AG10803 (cell line): ENCODE measurements at places on chromosomes 5 and 9.
A peak's percentile ranks its signal among the peaks of the same experiment; 100 is the strongest.

GRCh38 chr9:83511051-83511450, 27.1 kb downstream of the FRMD3 start:
- peak; percentile 32 for DNase-seq

DNA sequence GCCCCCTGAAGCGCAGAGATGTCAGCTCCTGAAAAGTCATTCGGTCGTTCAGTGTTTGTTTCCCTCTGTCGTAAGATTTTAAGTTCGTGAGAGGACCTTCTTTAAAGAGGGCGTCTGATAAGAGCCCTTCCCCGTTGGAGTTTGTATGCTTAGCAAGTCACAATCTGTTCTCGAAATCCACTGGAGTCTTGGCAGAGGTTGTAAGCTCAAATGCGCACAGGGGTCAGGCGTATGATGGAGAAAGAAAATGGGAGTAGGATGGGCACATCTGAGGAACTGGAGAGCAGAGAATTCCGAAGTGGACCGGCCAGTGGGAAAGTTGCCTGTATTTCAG, 710 bp downstream of the HSD17B4 start:
- peak; percentile 30 for DNase-seq

DNA sequence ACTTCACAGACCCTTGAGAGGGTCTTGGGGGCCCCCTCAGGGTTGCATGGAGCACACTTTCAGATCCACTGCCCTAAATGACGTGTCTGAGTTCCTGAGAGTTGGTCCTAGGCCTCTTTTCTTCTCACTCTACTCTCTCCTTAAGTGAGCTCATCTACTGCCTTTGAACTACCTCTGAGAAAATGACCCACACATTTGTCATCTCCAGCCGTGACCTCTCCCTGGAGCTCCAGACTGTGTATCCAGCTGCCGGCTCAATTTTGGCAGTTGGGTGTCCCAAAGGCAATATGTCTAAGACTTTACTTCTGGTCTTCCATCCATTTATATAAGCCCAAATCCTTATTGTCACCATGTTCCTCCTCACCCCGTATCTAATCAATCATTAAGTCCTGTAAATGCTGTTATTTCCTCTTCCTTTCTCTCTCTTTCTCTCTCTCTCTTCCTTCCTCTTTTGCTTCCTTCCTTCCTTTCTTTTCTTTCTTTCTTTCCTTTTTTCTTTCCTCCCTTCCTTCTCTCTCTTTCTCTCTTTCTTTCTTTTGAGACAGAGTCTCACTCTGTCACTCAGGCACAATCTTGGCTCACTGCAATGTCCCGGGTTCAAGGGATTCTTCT, 51.2 kb upstream of the HSPA9 start:
- no peak for DNase-seq

DNA sequence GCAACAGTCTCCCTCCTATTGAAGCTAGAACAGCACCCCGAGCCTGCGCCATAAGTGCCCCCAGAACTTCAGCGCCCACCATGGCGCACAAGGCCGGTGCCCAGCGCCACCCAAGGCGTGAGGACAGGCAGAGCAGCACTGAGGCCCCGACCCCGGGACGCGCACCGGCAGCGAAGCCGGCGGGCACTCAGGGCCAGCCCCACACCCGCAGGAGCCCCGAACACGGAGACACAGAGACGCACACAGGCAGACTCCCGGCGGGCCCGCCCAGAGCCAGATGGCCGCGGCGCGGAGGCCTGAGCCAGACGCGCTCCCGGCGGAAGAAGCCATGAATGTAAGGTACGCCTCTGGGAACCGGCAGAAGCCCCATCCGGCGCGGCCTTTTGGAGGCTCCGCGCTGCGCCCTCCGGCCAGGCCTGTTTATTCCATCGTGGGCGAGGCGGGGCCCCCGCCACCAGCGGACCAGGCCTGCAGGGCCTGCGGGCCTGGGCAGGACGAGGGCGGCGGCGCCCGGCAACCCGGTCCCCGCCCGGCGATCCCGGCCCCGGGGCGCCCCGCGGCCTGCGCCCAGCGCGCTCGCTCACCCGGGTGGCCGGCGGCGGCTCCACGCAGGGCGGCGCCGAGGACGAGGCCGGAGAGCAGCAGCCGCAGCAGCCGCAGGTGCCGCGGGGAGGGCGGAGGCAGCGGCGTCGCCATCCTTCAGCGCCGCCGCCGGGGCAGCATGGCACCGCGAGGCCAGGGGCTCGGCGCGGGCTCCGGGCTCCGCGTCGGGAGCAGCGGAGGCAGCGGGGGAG, 486 bp downstream of the NPDC1 start:
- DNase-seq: peak; percentile 49

GRCh38 chr5:41636605-41637004, 126.2 kb upstream of the PLCXD3 start:
- DNase-seq: peak; percentile 9

GRCh38 chr9:124300312-124300711, 42.6 kb downstream of the NEK6 start:
- no peak for DNase-seq

GRCh38 chr5:88483964-88484672, 215.5 kb upstream of the TMEM161B start:
- DNase-seq: no peak

DNA sequence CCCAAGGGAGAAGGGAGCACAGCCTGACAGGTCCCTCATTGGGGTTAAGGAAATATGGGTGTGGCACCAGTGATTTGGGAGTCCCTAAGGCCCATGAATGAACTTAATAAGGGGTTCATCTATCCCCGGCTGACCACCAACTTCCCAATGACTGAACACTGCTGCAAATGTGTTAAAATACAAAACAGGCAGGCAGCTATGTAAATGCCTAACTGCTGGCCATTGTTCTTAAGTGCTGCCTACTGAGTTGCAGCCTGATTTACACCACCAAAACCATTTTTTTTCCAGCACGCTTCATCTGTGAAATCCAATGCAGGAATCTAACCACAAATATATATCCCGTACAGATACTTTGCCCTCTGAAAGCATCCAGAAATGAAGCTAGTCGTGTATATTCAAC, 478.5 kb downstream of the PTPRD start:
- DNase-seq: no peak
